Activated T-cell treated with anti-CD3 and anti-CD28 coated beads for 24 hours (primary cell): ENCODE measurements at places on chromosomes 1 and 21.
A peak's percentile ranks its signal among the peaks of the same experiment; 100 is the strongest.

DNA sequence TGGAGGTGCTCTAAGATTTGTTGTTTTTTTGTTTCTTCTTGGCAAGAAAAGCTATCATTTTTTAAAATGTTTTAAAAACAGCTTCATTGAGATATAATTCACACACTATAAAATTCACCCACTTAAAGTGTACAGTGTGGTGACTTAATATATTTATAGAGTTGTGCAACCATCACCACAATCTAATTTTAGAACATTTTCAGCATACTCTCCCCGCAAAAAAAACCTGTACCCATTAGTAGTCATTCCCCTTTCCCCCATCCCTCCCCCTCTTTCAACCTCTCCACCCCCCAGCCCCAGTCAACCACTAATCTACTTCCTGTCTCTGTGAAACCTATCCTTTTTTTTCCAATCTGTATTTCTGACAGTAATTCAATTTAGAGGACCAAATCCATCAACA, 30.6 kb downstream of the ZC3H11B start:
- DNase-seq: no peak

DNA sequence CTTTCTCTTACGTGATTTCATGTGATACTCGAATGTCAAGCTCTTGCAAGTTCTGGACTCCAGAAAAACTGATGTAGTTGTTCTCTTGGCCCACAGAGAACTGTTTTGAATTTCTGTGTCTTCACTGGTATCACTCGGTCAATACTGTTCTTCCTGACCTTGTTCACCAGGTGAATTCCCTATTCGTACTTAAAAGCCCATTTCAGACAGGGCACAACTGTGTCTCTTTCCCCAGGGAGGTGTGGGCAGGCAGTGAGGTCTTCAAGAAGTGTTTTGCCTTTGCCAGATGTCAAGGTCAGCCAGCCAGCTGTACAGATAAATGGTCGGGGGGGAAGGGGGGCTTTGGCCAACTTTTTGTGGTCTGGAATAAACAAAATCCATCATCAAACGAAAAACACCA, 27.5 kb upstream of the ZC3H12A start:
- no peak for DNase-seq

DNA sequence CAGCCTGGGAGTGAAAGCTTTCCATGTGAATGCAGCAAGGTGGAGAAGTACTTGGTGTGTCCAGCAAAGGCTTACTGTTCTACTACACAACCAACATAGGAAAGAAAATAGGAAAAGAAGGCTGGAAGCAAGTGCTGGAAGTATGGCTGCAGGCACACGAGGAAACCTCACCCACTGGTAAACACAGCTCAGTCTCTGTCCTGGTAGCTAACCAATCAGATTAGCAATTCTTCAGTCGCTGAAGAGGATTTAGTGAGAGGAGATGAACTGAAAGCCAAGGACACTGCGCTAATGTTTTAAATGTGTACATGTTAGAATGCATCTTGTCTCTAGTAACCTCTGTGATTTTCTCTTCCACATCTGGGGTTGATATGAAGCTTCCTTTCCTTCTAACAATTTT, 36.2 kb upstream of the CACHD1 start:
- no peak for DNase-seq

GRCh38 chr1:222420633-222421032, 127.3 kb downstream of the HHIPL2 start:
- DNase-seq: no peak

DNA sequence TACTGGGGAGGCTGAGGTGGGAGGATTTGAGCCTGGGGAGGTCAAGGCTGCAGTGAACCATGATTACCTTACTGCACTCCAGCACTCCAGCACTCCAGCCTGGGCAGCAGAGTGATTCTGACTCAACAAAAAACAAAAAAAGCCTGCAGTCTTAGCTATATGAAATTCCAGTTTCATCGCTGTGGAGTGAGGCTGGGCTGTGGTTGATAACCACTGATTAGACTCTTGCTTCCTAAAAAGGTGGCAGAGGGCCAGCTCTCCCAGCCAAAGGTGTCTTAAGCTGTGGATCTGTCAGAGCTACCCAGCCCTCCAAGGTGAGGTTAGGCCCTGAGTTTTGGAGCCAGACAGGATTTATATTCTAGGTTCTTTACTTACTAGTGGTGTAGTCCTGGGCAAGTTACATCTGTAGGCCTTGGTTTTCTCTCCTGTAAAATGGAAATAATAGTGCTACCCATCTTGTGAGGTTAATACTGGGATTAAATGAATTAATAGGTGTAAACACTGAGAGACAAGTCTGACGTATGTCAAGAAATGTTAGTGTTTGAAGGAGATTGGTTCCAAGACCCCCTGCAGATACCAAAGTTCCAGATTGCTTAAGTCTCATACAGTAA, 35.9 kb downstream of the TMCC2 start:
- no peak for DNase-seq

GRCh38 chr1:227059076-227059475, 119.0 kb downstream of the COQ8A start:
- no peak for DNase-seq

GRCh38 chr1:23184212-23184934, 15.7 kb upstream of the LUZP1 start:
- DNase-seq: peak; percentile 21

DNA sequence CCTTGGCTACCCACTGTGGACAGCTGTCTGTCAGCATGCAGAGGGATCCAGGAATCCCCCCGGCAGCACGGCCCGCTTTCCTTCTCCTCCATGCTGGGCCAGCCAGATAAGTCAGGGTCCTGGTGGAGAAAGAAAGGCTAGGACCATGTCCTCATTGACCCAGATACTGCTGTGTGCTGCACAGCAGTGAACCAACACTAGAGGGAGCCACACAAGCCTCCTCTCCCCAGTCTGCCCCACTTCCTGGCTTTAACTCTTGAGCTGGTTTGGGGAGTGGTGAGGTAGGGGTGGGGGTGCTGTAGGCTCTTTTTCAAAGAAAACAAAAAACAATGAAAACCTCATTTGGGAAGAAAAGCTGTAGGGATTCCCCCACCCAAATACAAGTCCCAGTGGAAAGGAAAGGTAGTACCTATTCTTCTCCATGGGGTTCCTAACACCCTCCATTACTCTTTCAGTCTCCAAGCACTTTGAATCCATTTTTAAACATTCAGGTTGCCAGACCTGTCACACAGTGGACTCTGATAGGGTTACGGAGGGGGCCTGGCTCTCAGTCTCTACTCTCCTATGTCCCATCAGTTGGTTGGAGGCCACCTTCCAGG, 84.9 kb upstream of the CD1D start:
- no peak for DNase-seq

DNA sequence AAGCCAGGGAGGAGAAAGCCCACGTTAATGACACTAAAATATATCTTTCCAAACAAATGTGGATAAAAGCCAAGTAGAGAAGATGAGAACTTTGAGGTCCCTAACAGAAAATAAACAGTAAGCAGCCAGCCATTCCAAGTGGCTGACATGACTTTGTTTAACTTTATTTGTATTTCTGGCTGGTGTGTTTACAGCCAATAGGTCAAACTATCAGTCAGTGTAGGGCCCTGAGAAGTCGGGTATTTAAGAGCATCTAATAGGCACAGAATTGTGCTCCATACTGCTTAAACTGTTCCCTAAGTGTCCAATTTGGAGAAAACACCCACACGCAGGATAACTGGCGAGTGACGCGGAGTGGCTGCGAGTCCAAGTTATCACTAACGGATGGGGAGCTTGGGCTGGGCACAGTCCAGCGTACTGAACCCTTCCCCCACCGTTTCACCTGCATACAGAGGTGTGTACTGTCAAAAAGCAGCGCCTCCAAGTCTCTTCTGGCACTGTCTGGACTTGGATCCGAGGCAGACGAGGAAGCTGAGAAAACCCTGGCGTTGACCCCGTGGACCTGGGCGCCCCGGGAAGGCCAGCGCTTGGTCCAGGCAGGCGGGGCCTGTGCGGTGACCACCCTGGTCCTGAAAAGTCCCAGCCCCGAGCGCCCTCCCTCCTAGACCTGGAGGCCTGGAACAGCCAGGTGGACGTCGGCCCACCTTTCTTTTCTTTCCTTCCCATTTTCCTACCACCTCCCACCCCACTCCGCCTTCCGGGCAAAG, 662 bp upstream of the LGALS8 start:
- DNase-seq: no peak

DNA sequence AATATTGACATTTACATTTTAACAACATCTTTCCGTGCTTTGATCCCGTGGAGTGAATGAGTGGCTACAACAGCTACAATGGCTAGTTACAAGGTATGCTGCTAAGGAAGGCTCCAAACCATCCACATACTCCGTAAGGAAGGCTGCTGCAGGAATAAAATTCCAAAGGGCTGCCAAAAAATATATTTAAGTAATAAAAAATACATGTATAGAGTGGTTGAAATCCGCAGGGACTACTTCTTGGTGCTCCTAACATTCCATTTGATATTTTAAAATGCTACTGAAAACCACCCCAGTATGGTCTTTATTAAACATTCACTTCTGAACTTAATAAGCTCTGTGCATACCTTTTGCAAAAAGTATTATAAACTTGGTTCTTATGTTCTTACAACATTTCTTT, 25.3 kb downstream of the TNFSF4 start:
- DNase-seq: no peak

GRCh38 chr1:1005774-1006304, 5.9 kb upstream of the HES4 start:
- DNase-seq: no peak

- no peak for DNase-seq
These were observed 8.1 kb downstream of the C1orf116 start for GRCh38 chr1:207024202-207025145.

GRCh38 chr1:14545422-14546025, 53.0 kb upstream of the KAZN start:
- DNase-seq: no peak

DNA sequence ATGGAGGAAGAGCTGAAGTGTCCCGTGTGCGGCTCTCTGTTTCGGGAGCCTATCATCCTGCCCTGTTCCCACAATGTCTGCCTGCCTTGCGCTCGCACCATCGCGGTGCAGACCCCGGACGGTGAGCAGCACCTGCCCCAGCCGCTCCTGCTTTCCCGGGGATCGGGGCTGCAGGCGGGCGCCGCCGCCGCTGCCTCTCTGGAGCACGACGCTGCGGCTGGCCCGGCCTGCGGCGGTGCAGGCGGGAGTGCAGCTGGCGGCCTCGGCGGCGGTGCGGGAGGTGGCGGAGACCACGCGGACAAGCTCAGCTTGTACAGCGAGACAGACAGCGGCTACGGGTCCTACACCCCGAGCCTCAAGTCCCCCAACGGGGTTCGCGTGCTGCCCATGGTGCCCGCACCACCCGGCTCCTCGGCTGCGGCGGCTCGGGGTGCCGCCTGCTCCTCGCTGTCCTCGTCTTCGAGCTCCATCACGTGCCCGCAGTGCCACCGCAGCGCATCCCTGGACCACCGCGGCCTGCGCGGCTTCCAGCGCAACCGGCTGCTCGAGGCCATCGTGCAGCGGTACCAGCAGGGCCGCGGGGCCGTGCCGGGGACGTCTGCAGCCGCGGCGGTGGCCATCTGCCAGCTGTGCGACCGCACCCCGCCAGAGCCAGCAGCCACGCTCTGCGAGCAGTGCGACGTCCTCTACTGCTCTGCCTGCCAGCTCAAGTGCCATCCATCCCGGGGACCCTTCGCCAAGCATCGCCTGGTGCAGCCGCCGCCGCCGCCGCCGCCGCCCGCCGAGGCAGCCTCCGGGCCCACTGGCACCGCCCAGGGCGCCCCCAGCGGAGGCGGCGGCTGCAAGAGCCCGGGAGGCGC, 1.3 kb downstream of the TRIM67 start:
- DNase-seq: no peak

DNA sequence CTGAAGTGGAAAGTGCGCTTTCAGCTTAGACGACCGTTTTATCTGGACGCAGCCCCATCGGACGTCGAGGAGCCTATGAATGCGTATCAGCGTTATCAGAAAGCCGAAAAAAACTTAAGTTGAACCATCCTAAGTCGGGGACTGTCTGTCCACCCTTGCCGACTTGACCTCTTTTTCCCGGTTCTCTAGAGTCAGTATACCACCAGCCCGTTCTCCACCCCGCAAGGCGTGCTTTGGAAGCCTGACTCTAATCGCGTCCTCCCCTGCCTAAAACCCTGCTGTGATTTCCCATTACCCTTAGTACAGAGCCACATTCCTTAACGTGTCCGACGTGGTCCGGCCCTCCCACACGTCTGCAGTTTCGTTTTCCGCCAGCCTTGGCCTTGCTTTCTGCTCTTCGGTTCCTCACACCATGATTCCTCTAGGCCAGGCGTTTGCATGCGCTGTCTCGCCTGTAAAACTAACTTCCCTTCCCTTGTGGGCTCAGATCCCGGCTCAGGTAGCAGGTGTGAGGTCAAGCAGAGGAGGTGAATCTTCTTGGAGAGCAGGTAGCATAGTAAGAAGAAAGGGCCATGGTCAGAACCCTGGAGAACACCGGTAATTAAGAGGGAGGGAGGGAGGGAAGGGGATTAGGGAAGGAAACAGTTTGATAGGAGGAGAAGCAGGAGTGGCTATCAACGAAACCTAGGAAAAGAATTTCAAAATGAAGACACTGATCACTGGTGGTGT, 865 bp downstream of the ADPRS start:
- DNase-seq: no peak

GRCh38 chr1:157113106-157113505, 13.5 kb upstream of the ETV3L start:
- no peak for DNase-seq

DNA sequence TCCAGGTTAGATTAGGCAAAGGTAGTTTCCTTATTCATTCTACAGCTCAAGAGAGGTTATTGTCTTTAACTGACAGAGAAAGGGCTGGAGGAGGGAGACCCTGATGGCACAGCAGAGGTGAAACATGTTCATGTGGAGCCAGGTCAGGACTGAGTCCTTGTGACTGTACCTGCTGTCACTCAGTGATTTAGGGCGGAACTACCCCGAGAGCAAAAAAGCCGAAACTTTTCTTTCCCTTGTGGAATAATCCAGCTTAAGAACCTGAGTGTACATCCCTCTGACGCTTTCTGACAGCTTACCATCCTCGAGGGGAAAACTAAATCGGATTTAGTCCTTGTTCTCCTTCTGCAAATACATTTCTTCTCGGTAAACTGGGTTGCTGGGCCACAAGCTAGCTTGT, 273.2 kb downstream of the BACH1 start:
- no peak for DNase-seq

DNA sequence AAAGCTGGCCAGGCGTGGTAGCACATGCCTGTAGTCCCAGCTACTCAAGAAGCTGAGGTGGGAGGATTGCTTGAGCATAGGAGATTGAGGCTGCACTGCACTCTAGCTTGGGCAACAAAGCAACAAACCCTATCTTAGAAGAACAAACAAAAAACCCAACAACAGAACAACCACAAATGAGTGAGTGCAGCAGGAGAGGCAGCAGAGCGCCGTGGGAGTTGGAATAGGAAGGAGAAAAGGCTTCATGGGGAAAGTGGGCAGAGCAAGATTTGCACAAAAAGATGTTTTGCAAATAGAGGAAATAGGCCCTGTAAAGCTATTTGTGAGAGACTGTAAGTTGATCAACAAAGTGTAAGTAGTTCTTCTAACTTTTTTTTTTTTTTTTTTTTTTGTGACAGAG, 19.6 kb downstream of the SMAP2 start:
- DNase-seq: no peak

GRCh38 chr1:47189844-47190508, at the start of gene PDZK1IP1:
TSS of gene PDZK1IP1 (minus strand) at chr1:47190036. CDS start at chr1:47189932, 104 bp downstream.
- no peak for DNase-seq
